Activated naive CD4-positive, alpha-beta T cell (primary cell): ENCODE measurements at places on chromosomes 16 and 17.

- no peak for DNase-seq
These were observed 42.0 kb upstream of the KCNJ2 start for GRCh38 chr17:70127221-70127873.

DNA sequence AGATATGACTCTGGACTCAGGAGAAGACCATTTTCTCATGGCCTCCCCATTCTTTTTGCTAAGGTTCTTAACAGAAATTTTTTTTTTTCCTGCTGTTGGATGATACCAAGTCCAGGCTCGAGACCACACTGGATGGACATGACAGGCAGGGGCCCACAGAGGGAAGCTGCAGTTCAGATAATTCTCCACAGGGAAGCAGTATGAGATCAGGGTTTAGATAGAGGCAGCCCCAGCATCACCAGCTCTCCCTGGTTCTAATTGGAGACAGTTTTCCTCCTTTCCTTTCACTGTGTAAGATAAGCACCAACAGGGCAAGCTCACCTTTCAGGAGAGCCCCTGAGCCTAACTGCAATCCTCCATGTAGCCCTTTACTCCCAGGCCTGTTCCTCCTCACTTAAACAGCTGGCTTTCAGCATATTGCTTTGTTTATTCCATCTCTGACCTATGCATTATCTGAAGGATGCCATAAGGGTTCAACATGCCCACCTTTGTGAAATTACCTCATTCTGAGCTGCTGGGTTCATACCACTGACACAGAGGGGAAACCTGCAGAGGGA is 108.1 kb downstream of the SNX11 start:
- DNase-seq = no peak

- DNase-seq = no peak
These were observed 21.3 kb downstream of the C16orf74 start for GRCh38 chr16:85729452-85730185.

- no peak for DNase-seq
These were observed 12.6 kb upstream of the SLC12A3 start for GRCh38 chr16:56852401-56852730.

GRCh38 chr17:1764284-1764683 is 2.4 kb downstream of the SERPINF1 start:
- no peak for DNase-seq

DNA sequence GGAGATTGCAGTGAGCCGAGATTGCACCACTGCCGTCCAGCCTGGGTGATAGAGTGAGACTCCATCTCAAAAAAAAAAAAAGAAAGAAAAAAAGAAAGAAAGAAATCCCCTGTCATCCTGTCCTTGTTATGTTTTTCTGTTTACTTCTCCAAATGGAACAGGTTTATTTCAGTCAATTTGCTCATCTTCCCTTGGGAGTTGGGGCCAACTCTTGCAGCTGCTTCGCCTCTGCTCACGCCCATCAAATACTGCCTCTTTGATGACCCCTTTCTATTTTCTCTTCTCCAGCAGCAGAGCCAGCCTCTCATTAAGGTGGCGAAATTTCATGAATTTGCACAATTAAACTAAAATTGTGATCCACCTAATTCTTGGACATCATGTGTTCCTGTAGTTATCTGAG is 173.4 kb downstream of the ZNF18 start:
- DNase-seq = no peak

DNA sequence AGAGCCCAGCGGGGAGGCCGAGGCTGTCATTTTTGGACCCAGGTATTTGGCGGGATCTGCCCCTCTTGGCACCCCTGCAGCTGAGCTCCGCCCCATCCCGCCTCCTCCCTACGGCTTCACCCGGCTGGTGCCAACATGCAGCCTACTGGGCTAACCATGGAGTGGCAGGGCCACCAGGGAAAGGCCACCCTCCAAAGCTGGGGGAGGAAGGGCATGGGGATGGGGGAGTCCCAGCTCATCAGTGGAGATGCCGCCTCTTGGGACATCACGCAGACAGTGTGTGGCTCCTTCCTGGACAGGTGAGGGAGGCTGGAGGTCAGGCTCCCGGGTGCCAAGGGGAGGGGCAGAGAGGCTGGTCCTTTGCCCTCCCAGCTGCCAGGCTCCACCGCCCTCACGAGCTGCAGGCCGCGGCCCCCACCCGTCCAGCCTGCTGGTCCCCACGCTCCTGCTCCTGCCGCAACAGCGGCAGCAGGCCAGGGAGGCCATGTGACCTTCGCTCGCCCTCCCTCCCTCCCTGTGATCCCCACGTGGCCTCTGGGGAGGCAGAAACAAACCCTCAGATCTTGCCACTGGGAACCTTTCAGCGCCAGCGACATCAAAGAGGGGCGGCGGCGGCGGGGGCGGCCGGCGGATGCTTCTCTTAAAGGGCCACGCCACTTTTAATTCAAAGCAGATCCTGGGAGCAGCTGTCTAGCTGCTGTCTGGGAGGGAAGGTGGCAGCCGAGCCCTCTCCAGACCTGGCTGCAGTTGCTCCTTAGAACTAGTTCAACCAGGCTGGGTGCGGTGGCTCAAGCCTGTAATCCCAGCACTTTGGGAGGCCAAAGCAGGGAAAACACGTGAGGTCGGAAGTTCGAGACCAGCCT is 6.8 kb upstream of the NOTUM start:
- peak; percentile 66 for DNase-seq

DNA sequence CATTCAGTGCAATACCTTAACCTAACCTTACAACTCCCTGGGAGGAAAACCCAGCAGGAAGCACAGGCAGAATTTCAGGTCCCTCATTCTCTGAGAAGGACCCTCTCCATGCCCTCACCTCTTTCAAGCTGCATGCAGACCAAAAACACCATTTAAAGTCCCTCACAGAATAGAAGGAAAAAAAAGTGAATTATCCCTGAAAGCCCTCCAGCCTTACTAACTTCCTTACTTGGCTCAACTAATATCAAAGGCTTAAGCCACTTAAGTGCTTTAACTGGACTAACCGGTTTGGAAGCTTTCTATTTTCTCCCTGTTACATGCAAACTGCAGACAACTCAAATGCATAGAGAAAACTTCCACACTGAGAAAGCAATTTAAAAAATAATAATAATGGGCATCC is 60.5 kb downstream of the ADAMTS18 start:
- no peak for DNase-seq

DNA sequence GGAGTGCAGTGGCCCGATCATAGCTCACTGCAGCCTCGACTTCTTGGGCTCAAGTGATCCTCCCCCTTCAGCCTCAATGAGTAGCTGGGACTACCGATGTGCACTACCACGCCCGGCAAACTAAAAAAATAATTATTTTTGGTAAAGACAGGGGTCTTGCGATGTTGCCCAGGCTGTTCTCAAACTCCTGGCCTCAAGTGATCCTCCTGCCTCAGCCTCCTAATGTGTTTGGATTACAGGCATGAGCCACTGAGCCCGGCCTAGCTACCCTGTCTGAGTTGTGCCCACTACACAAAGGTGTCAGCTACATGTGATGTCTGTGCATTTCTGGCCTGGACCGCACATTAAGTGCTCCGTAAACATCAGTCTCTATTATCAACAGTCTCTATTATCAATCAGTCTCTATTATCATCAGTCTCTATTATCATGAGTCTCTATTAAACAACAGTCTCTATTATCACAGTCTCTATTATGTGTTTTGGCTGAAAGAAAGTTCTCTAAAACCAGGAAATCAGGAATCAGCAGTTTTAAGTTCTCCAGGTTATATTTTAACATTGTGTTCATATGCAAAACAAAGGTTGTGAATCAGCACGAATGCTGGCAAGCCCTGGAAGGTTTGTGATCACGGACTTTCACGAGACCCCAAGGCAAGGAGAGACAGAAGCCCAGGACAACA is 721 bp upstream of the WWOX start:
- DNase-seq = no peak

DNA sequence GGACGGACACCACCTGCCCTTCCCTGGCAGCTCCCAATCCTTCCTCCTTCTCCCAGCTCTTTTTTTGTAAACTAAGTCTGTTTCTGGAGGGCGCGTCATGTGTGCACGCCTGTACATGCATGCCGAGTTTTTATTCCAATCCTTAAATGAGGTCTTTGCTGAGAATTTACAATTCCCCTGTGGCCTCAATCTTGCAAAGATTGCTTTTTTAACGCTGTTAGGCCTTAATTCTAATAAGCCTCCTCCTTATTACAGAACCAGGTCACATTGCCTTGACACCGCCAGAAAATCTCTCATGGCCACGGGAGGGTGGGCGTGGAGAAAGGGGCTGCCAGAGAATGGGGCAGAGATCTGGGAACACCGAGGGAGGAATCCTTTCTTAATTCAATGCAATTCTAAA is 17.6 kb downstream of the RBFOX3 start:
- no peak for DNase-seq

DNA sequence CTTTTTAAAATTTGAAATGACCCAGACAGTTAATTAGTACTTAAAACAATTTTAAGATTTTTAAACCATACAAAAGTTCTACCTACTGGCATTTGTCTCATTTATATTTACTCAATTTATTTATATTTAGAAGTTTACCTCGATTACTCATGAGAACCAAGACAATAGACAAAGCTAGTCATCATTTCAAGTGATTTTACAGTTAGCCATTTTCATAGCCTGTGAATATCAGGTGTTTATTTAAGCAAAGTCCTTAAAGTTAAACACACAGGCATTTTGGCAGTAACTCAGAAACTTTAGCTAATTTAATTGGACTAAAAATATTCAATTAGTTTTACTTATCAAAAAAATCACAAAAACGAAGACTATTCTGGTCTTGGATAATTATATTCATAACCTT is 101.6 kb upstream of the KIF2B start:
- no peak for DNase-seq

GRCh38 chr17:79840269-79840988 is 1.2 kb upstream of the CBX4 start:
- DNase-seq = no peak

DNA sequence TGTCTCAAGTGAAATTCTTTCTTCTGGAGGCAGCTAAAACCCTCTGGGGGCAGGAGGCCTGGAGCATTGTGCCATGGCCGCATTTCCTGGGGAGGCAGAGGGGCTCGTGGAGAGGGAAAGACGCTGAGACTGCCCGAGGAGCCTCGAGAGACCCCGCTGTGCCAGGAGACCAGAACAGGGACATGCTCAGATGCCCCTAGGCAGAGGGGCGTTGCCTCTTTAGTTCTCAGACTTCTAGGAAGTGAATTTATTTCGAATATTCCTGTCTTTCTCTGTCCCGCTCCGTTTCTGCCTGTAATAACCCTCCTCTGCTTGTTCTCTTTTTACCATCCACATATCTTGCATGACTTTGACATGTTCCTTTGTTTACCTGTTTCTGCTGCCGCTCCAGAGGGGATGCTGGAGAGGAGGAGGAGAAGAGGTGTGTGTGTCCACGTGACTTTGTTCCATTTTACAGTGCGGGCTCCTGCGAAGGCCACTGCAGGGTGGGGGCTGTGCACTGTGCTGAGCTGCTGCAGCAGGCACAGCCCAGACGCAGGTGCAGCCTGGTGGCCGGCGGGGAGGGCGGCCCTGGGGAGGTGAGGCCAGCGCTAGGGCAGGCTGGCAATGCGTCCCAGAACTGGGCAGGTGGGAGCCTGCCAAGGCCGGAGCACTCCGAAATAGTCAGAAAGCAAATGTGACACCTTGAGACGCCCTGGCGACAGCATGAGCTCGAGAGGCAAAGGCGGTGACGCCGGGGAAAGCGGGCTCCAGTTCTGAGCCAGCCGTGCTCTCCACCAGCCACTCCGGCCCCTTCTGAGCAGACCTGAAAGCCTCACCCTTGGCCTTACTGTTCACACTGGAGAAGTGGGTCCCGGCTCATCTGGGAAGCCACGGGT is 29.9 kb downstream of the CIBAR2 start:
- DNase-seq = no peak

DNA sequence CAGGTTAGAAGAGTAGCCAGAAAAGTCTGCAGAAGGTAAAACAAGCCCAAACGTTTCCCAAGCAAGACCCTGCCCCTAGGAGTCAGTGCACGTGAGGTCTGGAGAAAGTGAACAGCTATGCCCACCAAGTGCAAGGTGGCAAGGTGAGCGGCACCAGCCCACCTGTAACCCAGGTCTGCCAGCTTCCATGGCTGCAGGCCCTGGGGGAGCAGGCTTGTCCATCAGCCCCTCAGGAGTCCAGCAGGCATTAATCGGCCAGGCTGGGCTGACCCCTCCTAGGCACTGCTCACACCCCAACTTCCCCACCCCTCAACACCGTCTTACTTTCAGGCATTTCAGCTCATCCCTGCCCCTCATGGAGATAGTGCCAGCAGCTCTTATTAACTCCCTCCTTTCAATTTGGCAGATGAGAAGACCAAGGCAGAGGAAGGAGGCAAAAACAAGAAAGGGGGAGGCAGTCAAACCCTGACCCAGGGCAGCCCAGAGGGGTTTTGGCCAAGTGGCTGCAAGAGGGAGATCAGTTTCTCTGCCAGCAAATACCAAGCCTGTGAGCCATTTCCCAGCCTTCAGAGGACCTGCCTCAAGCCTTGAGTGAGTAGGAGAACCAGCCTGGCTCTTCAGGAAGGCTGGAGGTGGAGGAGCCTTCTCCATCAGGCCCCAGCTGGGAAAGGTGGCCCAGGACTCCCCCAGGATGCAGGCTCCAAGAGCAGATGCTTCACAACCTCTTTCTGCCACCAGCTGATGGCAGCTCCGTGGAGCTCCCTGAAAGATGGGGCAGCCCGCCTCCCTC is 14.7 kb downstream of the BEAN1 start:
- no peak for DNase-seq
